NCI-H1105 (cell line): ENCODE measurements at places on chromosomes 11 and 22.

- peak; percentile 92 for DNase-seq
These were observed 734 bp downstream of the PRDM11 start for GRCh38 chr11:45147017-45147728.

DNA sequence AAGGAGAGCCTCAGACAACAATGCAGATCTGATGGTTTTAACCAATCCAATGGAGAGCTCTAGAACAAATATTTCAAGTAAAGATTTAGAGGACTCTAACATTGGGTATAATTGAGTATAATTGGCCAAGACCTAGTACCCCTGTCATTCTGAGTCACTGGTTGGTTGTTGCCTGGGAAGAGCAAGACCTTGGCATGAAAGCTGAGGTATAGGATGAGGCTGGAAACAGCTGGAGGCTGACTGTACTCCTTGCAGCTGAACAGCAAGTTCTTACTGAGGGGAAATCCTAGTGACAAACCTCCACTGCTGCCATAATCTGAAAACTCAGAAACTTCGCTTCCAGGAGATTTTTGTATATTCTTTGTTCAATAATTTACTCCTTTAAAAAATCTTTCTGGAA lies 54.3 kb upstream of the MUC15 start:
- DNase-seq: no peak

- no peak for DNase-seq
These were observed 415.1 kb downstream of the SOX6 start for GRCh38 chr11:15941206-15941770.

- DNase-seq: peak; percentile 32
These were observed 86.6 kb downstream of the KCNQ1 start for GRCh38 chr11:2531277-2531986.

GRCh38 chr11:47766509-47767227 lies 473 bp downstream of the FNBP4 start:
- no peak for DNase-seq

DNA sequence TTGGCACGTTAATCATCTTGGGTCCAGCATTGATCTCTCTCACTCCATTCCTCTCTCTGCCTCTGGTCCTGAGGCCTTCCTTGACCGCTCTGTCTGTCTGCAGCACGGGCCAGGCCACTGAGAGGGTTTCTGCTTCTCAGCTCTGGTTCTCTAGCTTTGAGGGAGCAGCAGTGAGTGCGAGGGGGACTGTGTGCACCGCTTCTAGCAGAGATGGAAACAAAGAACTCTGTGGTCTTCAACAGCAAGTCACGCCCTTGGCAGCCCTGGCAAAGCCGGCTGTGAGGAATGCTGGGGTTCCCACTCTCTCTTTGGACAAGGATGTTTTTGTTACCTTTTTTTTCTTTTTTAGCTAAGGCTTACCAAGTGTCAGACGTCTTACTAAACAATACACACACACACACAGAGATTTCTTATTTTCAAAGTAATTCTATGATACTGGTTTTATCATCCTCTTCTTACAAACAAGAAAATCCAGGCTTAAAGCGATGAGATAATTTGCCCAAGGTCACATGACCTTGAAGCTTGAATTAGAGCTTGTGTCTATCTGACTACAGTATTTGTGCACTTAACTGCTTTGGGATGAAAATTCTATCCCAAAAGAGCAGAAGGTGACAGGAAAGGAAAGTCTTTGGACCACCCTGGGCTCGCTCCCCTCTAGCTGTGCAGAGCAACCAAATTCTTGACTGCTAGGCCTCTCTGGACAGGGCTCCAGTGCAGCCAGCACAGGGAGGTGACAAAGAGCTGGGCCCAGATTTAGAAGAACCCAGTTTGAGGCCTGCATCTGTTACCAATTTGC lies 293.2 kb downstream of the NTM start:
- no peak for DNase-seq

DNA sequence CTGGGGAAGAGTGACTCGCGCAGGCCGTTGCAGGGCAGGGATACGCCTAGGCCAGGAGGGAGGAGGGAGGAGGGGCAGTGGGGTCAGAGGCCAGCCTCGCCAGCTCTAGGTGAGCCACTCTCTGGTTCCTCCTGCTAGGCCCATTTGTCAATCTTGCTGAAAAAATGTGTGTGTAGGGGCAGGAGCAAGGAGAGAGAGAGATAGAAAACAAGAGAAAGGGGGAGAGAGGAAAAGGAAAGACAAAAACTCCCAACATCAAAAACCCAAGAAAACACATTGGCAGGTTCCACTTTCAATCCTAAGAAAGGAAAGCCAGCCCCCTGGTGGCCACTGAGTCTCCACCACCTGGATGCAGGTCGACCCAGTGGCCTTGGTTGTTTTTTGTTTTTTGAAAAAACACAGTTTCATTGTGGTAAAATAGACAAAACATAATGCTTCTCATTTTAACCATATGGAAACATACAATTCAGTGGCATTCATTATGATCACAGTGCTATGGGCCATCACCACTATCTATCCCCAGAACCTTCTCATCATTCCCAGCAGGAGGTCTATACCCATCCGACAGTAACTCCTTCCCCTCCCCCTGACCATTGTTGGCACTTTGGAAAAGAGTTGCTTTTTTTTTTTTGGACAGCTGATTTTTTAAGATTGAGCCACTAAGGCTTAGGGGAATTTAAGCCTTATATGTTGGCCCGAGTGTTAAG lies 10.9 kb downstream of the OMP start:
- peak; percentile 45 for DNase-seq

GRCh38 chr22:20803696-20804324 lies 29.9 kb downstream of the SERPIND1 start:
- DNase-seq: no peak
